ENCODE measurements at places on chromosomes 12 and 14.

DNA sequence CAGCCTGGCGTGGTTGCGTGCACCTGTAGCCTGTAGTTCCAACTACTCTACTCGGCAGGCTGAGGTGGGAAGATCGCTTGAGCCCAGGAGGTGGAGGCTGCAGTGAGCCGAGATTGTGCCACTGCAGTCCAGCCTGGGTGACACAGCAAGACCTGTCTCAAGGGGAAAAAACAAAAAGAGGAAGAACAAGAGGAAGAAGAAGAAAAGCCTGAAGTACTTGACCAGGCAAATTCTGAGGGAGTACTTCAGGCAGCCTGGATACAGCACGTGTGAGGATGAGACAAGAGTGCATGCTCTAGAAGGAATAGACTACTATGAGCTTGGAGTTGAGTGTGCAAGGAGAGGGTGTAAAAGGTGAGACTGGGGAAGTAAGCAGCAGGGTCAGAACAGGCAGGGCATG lies 1.8 kb downstream of the GDF3 start:
- DNase-seq = no peak

DNA sequence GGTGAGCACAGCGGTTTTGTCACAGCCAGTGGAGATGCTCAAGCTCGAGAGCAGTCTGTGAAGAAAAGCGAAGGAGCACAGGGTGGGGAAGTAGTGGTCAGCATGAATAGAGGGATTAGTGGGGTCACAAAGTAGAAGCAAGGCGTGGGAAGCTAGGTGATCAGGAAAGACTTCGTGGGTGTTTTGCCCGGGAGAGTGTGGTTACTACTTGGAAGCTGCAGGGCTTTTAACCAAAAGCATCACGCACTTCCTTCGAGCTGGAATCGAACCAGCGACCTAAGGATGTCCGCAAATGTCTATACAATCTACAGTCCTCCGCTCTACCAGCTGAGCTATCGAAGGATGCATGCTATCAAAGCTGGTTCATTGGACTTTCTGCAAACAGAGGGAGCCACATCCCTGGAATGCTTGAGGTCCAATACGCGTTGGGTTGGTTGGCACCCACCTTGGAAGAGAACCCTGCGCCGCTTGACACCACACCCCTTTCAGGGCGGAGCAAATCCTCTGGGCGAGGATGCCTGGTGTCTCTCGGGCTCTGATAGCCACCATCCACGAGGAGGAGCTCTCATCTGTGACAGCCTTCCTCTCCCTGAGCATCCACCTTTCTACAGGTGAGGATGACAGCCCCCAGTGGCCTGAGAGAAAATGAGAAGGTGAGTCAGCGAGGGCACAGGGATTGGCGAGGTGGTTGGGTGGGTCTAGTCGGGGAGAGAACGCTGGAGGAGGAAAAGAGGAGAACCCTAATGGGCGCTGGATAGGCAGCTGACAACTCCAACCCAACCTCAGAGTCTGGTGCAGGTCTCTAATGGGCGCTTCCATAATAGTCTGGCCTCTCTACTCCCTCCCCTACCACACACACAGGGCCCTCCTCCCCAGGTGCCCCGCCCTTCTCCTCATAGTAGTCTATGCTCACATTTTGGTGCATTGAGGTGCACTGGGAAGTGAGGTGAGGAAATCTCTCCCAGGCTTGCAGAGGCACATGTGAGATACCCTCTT lies 16.0 kb upstream of the OR6S1 start:
- no peak for DNase-seq

DNA sequence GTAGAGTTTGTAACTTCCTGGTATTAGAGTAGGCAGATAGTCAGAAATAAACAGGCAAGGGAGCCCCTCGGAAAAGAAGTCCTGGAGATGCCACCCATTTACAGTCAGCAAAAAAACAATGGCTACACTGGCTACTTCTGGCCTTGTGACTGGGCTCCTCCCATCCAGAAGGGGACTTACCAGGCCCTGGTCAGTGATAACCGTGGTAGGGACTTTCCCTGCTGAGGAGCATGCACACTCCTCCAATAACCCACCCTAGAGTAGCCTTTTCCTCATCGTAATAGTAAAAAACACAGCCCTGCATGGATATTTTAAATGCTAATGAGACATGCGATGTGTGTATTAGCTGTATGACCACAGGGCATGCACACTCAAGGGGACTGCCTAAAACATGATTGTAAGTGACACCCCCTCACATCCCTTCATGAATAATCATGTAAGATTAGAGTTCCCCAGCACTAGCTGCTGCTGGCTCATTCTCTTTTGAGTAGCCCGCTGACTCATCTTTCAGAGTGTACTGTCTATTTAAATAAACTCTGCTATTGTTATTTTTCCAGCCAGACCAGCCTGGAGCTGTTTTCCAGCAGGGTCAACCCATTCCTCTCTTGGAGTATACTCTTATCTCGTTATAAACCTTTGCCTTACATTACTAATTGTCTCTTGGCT lies 413.8 kb upstream of the TMTC1 start:
- DNase-seq = no peak

DNA sequence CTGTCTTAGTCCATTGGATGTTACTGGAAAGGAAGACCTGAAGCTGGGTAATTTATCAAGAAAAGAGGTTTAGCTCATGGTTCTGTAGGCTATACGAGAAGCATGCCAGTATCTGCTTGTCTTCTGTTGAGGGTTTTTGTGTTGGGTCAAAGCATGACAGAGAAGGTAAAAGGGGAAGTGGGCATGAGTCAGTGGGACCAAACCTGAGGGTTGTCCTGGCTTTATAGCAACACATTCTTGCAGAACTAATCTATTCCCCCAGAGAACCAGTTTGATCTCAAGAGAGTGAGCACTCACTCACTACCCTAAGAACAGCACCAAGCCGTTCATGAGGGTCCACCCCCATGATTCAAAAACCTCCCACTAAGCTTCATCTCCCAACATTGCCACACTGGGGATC lies 19.0 kb upstream of the KRAS start:
- no peak for DNase-seq

DNA sequence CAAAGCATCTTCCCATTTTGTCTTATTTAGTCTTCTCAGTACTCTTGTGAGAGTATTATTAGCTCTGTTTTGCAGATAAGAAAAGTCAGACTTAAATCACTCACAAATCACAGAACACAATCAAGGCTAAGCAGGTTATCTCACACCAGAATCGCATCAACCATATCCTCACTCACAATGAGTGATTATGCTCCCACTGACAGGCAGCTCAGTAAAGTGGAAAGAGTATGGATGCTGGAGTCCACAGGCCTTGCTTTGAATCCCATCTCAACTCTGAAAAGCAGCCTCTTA lies 43.1 kb downstream of the TTC7B start:
- no peak for DNase-seq

GRCh38 chr12:90299666-90300065 lies 591.0 kb upstream of the ATP2B1 start:
- DNase-seq = no peak

DNA sequence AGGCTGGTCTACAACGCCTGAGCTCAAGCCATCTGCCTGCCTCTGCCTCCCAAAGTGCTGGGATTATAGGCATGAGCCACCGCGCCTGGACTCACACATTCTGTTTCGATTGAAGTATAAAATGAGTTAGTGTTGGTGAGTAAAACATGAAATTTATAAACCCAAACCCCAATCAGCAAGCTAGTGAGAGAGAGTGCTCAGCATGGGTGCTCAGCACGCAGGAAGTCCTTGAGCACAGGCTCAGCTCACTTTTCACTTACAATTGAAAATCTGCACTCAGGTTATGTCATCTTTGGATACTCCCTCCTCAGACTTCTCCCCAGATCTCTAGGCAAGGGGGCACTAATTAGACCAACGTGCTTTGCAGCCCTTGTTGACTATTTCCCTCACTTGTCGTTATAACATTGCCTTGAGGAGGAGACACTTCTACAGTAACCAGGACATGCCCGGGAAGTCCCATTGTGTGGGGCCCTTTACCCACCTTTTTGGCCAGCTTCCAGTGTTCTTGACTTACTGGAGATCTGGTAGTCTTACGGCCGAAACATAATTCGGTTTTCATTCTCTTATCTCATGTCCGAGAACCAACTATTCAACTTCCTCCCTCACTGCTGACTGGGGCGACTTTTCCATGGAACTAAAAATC lies 68.5 kb upstream of the AMN1 start:
- DNase-seq = no peak

GRCh38 chr12:26791301-26791791 lies 41.6 kb downstream of the ITPR2 start:
- no peak for DNase-seq

- no peak for DNase-seq
Observed at GRCh38 chr12:120397824-120398540, 29.0 kb upstream of the MSI1 start.

DNA sequence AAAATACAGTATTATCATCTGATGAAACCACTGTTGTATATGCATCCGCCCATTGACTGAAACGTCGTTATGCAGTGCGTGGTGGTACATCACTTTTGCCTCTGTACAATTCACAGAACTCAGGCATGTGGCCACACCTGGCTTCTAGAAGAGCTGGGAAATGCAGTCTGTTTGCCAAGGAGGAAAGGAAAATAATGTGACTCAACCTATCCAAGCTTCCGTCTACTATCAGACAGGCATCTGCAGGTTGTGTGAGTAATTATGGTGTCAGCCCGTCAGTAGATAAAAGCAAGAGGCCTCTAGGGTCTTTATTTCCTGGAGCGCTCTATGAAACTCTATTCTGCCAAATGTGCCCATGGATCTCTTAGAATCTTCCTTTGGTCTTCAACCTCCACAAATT lies 111.6 kb downstream of the BBS10 start:
- DNase-seq = no peak

GRCh38 chr12:43131301-43131700 lies 420.7 kb downstream of the ADAMTS20 start:
- no peak for DNase-seq

DNA sequence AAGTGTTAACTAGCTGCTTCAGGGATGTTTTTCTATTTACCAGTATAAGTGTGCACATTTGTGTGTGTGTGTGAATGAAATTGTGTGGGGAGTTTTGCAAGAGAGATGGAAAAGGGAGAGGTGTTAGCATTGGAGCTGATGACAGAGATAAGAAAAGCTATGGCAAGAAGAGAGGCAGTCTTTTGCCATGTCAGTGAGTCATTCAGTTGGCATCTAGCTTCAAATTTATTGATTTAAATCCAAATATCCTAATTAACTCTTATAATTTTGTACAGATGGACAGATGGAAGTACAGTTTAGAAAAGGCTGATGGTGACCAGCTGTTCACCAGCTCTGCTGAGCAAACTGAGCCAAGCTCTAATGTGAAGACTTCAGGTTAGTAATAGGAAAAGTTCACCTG lies 3.3 kb upstream of the BHLHE41 start:
- no peak for DNase-seq

DNA sequence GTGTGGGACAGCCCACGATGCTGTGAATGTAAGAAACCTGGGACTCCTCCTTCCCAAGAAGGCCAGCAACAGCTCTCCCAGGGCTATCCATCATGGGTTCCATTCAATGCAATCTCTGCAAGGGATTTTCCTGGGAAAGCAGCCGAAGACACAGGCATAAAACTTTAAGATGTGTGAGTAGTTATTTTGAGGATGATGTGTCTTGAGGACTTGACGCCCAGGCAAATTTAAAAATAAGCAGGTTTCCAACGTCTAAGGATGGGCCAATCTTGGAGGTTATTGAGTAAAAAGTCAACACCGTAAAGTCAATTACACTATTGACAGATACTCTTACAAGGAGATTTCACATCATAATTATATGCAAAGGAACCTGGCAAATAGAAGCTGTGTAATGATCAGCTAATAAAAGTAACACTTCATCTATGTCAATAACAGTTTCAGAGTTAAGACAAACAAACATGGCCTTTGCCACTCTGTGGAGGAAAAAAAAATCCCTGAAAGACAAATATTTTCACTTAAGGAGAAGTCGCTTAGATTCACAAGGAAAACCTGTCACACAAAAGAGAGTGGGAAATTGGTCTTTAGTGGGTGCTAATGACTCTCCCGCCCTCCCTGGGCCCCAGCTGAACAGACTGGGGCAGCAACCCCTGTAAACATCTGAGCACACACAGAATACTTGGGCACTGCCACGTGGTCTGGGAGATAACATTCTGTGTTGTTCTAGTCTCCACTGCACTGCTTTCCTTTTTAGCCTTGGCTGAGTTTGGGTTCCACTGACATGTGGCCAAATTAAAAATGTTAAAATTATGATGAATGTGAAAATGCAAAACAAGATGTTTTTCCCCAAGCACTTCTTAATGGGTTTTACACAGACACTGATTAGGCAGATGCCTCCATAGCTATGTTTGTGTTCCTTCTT lies 240.9 kb downstream of the FOXN3 start:
- no peak for DNase-seq

- DNase-seq = no peak
Observed at GRCh38 chr14:58705066-58705465, 67.3 kb downstream of the DACT1 start.

DNA sequence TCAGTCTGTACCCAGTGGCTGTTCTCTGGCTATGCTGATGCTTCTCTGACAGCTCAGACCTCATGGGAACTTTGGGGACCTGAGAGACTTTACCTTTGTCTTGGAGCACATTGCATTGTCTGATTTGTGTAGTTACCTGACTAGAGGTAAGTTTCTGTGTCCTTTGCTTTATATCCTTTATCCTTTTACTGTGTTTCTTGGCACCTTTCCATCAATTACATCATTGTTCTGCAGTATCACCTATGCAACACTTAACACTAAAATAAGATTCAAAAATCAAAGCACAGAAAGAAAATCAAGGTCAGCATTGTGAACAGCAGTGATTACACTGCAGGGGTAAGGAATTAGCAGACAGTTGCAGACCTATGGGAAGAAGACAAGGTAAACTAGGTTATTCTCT lies 43.8 kb downstream of the SLC35F4 start:
- DNase-seq = no peak

DNA sequence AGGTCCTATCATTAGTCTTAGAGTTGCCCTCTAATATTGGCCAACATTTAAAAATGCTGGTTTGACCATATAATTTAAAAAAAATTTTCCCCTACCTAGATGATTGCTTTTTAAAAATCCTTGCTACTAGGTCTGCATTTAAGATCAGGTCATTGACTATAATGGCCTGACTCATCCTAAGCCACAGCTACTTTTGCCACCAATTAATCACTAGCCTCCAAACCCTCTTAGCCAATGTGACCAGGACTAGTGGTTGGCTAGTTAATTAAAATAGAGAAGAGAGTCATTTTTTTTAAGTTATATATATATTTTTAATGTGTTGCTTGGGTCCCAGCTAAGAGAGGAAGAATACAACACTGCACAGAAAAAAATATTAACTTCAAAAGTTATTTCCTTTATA lies 57.5 kb downstream of the SOS2 start:
- DNase-seq = no peak

- no peak for DNase-seq
Observed at GRCh38 chr12:96878704-96879103, 28.4 kb upstream of the NEDD1 start.

- no peak for DNase-seq
Observed at GRCh38 chr12:70605976-70606375, 31.3 kb downstream of the PTPRB start.

GRCh38 chr12:6235906-6236640 lies 35.9 kb downstream of the CD9 start:
- no peak for DNase-seq

DNA sequence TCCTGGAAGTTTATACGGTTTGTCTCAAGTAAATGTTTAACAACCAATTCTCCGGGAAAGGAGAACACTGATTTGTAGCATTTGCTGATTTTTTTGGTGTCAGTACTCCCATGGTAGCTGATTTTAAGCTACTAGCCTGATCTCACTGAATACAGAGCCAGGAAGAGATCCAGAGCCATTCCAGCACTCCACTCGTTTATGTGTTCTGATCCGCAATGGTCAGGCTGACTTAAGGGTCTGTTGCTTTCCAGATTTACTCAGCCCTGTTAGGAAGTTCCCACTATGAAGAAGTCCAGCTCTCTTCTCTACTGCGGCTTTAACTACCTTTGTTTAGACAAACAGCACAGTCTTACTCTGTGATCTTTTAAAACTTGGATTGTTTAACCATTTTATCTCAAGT lies 38.0 kb upstream of the NID2 start:
- DNase-seq = no peak

Measured in glutamatergic neuron (in vitro differentiated cells).